Activated naive CD8-positive, alpha-beta T cell treated with anti-CD3 and anti-CD28 coated beads, Interleukin-2, amount 10 ng/mL, durations not matched to agents 7 days and 5 days (primary cell): ENCODE measurements at places on chromosomes 3 and 15. TPM values are rescaled to one million over a fixed set of nuclear protein-coding genes. Genes with fewer than 3 reads are reported as not detected.

CLDN1 gene
- not detected for total RNA-seq

RHOV gene
- total RNA-seq: not detected

CGNL1 gene
- not detected for total RNA-seq

FSTL1 gene
- 1.1 TPM for total RNA-seq

HDC gene
- 0.22 TPM for total RNA-seq

ANKRD63 gene
- total RNA-seq: not detected

TTC14 gene
- 112 TPM for total RNA-seq

GCNT3 gene
- not detected for total RNA-seq

DNA sequence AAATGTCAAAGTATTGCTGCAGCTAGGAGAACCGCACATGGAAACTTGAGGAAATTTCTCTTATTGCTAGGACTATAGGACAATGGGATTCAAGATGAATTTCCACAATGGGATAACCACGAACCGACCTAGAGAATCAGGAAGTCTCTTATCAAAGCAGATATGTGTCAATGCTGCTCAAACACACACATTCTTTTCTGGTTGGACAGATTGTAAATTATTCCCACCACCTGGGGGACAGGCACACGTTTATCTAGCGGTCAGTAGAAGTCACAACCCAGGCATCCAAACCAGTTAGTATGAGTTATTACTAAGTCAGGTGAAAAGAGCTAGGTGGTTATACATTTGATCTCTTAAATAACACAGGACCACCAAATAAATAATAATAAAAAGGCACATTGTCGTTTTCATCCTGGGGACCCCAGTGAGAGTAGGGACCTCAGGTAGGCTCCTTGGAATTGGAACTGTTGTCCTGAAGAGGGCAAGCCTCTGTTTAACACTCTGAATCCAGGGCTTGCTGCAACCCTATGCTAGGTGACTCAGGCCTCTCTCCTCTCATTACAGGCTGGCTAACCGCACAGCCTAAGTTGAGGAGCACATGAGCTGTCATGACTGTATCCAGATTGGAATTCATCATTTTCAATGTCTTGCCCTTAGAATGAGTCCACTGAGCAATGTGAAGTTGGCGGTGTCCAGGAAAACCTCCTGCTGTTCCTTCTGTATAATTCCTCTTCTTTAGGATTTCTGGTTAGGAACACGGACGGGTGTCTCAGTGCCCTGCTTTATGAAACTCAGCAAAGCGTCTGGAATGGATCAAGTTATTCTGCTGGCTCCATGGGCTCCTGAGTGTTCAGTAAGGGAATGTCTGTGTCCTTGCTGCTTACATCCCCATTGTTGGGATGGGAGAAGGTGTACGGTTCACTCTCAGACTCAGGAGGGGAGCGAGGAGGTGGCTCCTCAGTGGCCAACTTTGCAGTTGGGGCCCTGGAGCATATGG lies 59.0 kb downstream of the CLEC3B start:
- peaks cover 6% of the 10 kb centered on the region for H3K27me3 ChIP-seq
- no peak overlapping the region for H3K4me3 ChIP-seq
- H3K36me3 ChIP-seq: peaks cover 22% of the 10 kb centered on the region
- no peak overlapping the region for H3K27ac ChIP-seq

DNA sequence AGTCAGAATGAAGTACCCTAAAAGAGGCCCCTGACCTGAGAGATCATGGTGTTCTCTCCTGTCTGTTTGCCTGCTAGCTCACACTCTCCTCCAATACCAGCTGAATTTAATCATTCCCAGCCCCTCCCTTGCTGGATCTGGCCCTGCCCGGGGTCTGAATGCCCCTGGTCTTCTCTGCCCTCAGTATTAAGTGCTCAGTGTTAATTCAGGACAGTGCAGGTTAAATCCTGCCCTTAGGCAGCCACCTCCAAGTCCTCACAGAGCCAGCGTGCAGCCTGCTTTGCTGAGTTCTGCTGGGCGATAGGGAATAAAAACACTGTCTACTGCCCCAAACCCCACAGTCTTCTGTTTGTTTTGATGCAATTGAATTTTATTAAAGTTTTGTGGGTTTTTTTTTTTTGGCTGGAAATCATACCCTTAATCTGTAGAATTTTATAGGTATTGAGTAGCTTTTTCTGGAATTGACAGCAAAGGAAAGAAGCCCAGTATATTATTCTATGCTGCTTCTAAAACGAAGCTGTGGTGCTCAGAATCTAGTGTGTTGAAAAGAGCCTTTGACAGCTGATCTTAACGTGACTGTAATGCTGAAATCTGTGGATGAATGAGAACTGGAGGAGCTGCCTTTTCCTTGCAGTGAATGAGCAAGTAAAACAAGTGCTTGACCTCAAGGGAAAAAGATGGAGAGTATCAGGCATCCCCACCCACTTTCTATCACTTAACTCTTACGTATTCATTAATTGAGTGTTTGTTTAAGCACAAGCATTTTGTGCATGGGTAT lies 12.3 kb upstream of the BDH1 start:
- H3K36me3 ChIP-seq: peaks cover 14% of the 10 kb centered on the region
- H3K4me3 ChIP-seq: no peak overlapping the region

DNA sequence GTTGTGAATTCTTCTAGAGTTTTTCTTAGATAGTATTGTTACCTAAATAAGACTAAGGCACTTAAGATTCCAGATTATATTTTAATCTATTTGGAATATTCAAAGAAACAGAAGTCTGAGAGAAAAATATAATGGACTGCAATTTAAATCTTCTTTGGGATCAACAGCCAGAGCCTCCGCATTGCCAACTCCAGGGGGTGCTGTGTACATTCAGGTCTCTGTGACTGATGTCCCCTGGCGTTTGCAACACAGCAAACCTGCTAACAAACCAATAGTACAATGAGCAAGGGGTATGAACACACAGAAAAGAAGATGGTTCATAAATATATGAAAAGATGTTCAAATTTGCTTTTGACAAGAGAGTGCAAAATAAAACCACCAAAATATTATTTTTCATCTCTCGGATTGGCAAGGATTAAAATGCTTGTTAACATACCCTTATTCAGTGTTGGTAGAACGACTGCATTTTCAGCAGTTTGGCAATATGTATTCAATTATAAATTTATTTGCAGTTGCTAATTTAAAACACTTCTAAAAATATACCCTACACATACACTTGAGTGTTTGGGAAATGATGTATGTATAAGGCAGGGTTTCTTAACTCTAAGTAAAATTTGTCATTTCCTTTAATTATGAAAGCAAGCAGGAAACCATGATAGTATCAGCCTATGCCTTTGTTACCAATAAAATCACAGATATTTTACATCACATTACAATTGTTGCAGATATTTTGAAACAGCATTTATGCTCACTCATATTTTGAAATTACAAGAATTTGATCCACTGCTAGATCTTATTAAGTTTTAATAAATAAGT lies 16.1 kb upstream of the TM4SF1 start:
- no peak for DNase-seq
- H3K4me1 ChIP-seq: no peaks in the 10 kb centered on the region
- H3K4me3 ChIP-seq: no peak overlapping the region
- peaks cover 7% of the 10 kb centered on the region for H3K27me3 ChIP-seq
- H3K27ac ChIP-seq: no peak overlapping the region

- DNase-seq: no peak
- H3K4me3 ChIP-seq: no peak overlapping the region
- H3K4me1 ChIP-seq: peaks cover 5% of the 10 kb centered on the region
- no peaks in the 10 kb centered on the region for H3K27me3 ChIP-seq
Measured at GRCh38 chr3:49001155-49001554, 6.0 kb upstream of the WDR6 start.

- H3K4me1 ChIP-seq: no peaks in the 10 kb centered on the region
- H3K4me3 ChIP-seq: no peak overlapping the region
- no peak for DNase-seq
- H3K36me3 ChIP-seq: no peaks in the 10 kb centered on the region
Measured at GRCh38 chr3:159865041-159865579, 123.5 kb upstream of the IL12A start.

- H3K4me1 ChIP-seq: no peaks in the 10 kb centered on the region
- H3K4me3 ChIP-seq: no peak overlapping the region
- no peak overlapping the region for H3K27ac ChIP-seq
- DNase-seq: no peak
- H3K36me3 ChIP-seq: no peaks in the 10 kb centered on the region
Measured at GRCh38 chr15:33852094-33852493, 116.2 kb upstream of the CHRM5 start.

DNA sequence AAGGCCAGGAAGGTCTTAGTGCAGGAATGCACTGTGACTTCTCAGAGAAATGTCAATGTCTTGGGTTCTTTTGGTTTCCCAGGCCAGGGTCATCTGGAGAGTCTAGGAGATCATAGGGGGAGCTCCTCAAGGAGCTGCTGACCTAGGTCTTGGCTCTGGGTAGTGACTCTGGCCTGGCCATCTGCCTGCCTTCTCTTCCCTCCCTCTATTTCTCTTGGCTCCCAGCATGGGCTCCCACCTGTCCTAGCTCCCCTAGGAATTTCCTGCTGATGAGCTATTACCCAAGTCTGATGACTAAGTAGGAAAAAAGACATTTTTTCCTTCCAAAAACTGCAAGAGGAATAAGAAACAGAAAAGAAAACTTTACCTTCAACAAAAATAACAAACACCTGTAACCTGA lies 57.4 kb downstream of the BSN start:
- peak overlapping the region; percentile 67 for H3K27ac ChIP-seq
- no peaks in the 10 kb centered on the region for H3K36me3 ChIP-seq
- DNase-seq: no peak
- H3K4me3 ChIP-seq: no peak overlapping the region
- peaks cover 4% of the 10 kb centered on the region for H3K27me3 ChIP-seq
- H3K4me1 ChIP-seq: no peaks in the 10 kb centered on the region

DNA sequence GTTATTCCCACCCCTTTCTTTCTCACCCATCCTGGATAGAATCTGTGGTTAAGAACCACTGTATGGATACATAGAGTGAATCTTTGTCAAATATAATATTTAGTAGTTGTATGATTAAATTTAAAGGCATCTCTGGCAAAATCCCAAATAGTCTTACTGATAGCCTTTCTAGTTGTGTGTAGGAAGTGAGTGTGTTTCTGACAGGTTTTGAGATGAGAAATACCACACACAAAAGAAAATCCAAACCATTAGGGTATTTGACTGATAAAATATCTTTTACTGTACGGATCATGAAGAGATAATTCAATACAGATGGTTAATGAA lies 44.7 kb upstream of the PLCL2 start:
- no peaks in the 10 kb centered on the region for H3K27me3 ChIP-seq
- peaks cover 45% of the 10 kb centered on the region for H3K4me1 ChIP-seq
- H3K36me3 ChIP-seq: no peaks in the 10 kb centered on the region

DNA sequence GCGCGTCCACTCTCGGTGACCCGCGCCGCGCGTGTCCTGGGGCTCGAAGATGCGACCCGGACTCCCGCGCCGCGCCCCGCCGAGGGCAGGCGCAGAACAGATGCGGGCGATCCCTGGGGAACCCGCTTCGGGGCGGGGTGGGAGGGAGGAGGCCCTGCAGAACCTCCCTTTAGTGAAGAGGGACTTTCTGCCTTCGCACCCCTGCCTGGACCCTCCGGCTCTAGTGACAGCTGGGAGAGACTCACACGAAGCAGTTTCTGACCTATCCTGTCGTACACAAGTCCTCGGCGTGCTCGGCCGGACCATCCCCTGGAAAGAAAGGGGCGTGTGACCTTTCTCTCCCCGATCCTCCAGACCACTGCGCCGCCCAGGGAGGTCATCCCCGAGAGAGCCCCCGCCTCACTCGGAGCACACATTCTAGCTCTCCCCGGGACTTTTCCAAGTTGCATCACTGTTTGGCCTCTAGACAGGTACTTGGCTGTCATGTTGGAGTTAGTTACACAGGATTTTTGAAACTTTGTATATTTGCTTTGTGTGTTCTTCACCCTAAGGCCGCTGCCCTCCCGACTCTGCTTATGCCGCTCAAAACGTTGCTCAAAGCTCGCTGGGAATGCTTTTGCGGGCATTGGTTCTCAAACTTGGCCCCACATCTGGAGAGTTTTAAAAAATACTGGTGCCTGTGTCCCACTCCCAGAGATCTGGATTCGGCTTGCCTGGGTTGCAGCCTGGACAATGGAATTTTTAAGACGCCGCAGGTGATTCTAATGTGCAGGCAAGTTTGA lies 582 bp downstream of the CGNL1 start:
- H3K4me3 ChIP-seq: peak overlapping the region; percentile 20
- no peak for DNase-seq
- no peak overlapping the region for H3K27ac ChIP-seq
- peaks cover 59% of the 10 kb centered on the region for H3K27me3 ChIP-seq

- no peaks in the 10 kb centered on the region for H3K4me1 ChIP-seq
- H3K36me3 ChIP-seq: no peaks in the 10 kb centered on the region
- no peak overlapping the region for H3K4me3 ChIP-seq
- DNase-seq: no peak
Measured at GRCh38 chr3:109023656-109024254, 70.1 kb upstream of the GUCA1C start.

GRCh38 chr3:10790713-10791112 lies 25.3 kb upstream of the SLC6A11 start:
- H3K4me1 ChIP-seq: no peaks in the 10 kb centered on the region
- no peaks in the 10 kb centered on the region for H3K36me3 ChIP-seq
- peaks cover 17% of the 10 kb centered on the region for H3K27me3 ChIP-seq

GRCh38 chr3:53709256-53709655 lies 137.0 kb downstream of the CHDH start:
- H3K27me3 ChIP-seq: peaks cover 4% of the 10 kb centered on the region
- no peak overlapping the region for H3K4me3 ChIP-seq
- no peak overlapping the region for H3K27ac ChIP-seq
- no peaks in the 10 kb centered on the region for H3K36me3 ChIP-seq
- DNase-seq: no peak
- peaks cover 13% of the 10 kb centered on the region for H3K4me1 ChIP-seq

DNA sequence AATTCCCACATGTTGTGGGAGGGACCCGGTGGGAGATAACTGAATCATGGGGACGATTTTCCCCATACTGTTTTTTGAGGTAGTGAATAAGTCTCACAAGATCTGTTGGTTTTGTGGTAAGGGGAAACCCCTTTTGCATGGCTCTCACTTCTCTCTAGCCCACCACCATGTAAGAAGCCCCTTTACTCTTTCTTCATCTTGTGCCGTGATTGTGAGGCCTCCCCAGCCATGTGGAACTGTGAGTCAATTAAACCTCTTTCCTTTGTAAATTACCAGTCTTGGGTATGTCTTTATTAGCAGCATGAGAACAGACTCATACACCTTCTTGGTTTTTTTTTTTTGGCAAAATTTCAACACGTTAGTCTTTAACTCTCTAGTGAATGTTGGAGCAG lies 18.1 kb downstream of the ARL8B start:
- peaks cover 22% of the 10 kb centered on the region for H3K4me1 ChIP-seq
- peaks cover 36% of the 10 kb centered on the region for H3K36me3 ChIP-seq
- H3K27me3 ChIP-seq: no peaks in the 10 kb centered on the region
